ENCODE measurements at places on chromosomes 7 and 10. TPM values are rescaled to one million over a fixed set of nuclear protein-coding genes. Genes with fewer than 3 reads are reported as not detected.

- DNase-seq, result no peak
Observed at GRCh38 chr7:116041615-116042014, 11.1 kb upstream of the TFEC start.

The HABP2 gene
- total RNA-seq, result not detected

DNA sequence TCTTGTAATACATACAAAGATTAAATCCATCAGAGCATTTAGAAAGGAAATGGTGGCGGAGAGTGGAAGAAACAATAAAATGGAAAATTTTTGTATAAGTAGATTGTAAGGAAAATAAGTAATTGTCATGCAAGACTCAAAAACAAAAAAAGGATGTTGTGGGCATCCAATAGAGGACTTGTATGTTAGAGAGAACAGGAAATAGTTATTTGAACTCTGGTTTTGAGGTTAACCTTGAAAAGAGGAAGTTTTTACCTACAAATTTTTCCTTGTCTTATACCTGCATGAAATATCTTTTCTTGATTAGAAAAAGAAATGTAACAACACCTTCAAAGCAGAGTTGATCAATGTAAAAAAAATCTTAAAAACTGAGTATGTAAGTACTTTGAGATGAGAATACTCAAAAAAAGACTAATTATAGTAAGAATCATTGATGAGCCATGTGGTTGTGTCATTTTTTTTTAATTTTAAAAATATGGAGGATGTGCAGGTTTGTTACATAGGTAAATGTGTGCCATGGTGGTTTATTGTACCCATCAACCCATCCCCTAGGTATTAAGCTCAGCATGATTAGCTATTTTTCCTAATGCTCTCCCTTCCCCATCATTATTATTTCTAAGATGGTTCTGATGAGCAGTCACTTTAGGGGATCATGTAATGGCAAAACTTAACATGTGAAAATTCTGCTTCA is 11.9 kb downstream of the TMEM106B start:
- DNase-seq, result no peak

The C10orf53 gene
- total RNA-seq, result not detected

GRCh38 chr10:89053555-89053954 is 63.0 kb downstream of the FAS start:
- no peak for DNase-seq

Data from tongue (tissue), 3 donors.